ENCODE measurements at places on chromosomes 13 and 19. TPM values are rescaled to one million over a fixed set of nuclear protein-coding genes. Genes with fewer than 3 reads are reported as not detected.

DNA sequence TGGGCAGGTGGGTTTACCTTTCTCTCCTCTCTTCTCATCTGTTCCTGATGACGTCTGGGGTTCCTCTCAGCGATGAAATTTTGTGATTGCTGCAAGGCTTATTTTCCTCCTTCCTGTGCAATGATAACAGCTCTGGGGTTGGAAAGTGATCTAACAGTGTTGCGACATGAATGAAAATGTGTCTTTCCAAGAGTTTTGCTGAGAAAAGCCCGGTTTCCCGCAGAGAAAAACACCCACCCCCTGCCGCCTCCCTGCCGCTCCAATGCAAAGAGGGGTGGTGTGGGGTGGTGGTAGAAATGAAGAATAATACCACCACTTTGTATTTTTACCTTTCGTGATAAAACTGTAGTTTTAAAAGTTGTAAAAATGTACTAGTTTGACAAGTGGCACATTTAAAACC lies 232.0 kb downstream of the OLFM4 start:
- DNase-seq = no peak

Gene CLC
- total RNA-seq = not detected

DNA sequence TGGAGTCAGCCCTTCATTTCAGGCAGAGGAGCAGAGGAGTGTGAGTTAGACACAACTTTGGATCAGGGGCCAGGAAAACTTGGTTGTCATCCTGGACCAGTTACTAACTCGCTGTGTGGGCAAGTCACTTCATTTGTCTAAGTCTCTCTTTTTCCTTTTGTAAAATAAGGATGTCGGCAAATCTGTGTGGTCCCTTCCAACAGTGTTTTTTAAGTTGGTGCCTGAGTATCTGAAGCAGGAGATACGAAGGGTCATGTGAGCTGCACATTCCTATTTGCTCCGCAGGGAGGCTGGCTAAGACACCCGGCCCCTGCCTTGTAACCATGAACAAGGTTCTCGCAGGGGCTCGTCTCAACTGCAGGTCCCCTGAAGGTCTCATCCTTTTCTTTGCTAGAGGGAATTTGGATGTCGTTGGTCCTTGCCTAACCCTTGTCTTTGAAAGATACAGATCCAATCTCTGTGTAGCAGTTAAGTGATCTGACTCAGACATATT lies 64.3 kb downstream of the LRCH1 start:
- DNase-seq = peak; percentile 15

GRCh38 chr19:39677961-39678889 lies 22.5 kb downstream of the LGALS16 start:
- DNase-seq = peak; percentile 39

Gene SCN1B
- 2.0 TPM for total RNA-seq

- DNase-seq = peak; percentile 36
These were observed 8.2 kb upstream of the PCDH9 start for GRCh38 chr13:67238277-67238859.

Gene TSHZ3
- 8.1 TPM for total RNA-seq

Gene CEACAM16
- not detected for total RNA-seq

- DNase-seq = no peak
These were observed 6.1 kb downstream of the PPP1R12C start for GRCh38 chr19:55111238-55111831.

DNA sequence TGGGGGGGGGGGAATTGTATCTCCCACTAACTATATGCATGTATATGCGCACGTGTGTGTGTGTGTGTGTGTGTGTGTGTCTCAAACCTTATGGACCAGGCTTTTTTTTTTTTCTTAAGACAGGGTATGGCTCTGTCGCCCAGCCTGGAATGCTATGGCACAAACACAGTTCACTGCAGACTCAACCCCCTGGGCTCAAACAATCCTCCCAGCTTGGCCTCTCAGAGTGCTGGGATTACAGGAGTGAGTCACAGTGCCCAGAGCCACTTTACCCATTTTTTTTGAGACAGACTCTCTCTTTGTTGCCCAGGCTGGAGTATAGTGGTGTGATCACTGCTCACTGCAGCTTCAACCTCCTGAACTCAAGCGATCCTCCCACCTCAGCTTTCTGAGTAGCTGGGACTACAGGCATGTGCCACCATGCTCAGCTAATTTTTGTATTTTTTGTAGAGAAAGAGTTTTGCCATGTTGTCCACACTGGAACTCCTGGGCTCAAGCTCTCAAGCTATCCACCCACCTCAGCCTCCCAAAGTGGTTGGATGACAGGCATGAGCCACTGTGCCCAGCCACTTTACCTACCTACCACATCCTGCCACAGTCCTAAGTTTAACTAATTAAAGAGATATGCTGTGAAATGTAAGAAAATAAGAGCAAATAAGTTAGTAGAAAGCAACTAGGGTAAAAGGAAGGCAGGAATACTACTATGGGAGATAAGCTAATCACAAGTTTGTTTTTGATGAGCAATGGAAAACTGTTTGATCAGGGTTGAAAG lies 2.4 kb downstream of the ZMYM5 start:
- peak; percentile 73 for DNase-seq

Gene CYSLTR2
- not detected for total RNA-seq

Gene ZNF737
- 3.3 TPM for total RNA-seq

- no peak for DNase-seq
These were observed 3.1 kb downstream of the RNU6-9 start for GRCh38 chr19:896434-896833.

- DNase-seq = no peak
These were observed 184.1 kb upstream of the EDNRB start for GRCh38 chr13:78102741-78103140.

DNA sequence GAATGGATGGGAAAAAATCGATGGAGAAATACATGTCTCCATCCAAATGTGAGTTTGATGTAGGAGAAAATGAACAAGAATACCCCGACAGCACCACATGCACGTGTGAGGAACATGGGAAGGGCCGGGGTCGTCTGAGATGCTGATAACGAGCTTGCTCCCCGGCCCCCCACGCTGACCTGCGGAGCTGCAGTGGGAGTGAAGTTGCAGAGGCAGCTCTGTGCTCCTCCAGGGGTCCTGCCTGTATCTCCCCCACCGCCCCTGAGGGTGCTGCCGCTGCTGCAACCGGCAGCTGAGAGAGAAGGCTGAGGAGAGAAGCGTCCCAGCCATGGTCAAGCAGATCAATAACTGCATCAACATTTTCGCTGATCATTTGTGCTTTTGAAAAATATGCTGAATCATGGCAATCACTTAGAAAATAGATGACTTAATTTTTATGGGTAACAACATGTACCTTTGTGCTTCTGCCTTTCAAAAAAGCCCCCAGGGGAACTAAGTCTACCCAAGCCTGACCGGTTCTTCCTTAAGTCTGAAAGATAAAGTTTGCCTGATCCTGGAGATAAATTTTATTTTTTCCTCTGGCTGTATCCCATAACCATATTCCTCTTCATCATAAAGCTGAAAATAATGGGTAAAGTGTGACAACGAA lies 18.2 kb upstream of the NAXD start:
- DNase-seq = no peak

Gene DIS3
- total RNA-seq = 60.3 TPM

DNA sequence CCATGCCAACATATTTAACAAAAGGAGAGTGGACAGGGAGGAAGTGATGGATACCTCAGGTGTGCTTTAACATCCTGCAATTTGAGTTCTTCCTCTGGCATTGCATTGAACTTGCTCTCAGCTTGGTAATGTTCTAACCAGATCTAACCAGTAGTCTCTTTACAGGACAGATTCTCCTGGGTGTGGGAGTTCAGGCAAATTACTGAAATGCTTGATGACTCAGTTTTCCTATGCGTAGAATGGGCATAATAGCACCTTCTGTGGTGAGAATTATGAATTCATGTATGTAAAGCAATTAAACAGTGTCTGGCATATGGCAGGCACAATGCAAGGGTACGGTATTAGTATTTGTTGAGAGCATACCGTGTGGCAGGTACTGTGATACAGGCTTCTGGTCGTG lies 3.6 kb downstream of the AKAP11 start:
- no peak for DNase-seq

Gene AXL
- total RNA-seq = 466 TPM

DNA sequence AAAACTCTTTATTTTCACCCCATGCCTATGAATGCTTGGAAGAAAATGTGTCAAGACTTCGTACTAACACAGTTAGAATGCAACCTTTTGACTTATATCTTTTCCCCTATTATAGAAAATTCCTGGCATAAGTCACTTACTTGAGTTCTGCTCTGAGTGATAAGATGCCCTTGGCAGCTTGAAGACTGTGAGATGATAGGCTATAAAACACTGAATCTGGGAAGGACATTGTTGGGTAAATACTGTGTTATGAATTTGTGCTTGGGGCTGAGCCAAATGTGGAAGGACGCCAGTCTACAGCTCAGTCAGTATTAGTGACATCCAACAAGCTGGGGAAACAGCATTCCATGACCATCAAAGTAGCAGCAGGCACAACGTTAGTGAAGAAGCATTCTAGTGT lies 368.0 kb upstream of the SGCG start:
- DNase-seq = no peak

DNA sequence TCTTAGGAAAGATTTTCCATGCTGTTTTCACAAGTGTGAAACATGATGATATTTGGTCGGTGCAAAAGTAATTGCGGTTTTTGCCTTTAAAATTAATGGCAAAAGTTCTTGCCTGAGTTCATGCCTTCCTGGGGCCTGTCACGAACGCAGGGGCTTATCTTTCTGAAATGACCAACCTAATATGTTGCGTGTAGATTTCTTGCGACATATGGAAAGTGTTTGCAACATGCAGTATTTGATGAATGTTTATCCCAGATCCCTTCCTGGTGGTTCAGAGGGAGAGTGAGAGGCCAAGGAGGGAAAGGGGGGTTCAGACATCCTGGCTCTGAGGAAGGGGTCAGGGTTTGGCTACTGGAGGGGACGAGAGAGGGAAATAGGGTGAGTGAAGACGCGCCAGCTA lies 72.0 kb downstream of the TEX29 start:
- DNase-seq = no peak

Gene FGF22
- not detected for total RNA-seq

GRCh38 chr13:26500618-26501320 lies 56.7 kb upstream of the WASF3 start:
- no peak for DNase-seq

Gene ZNF468
- total RNA-seq = 20.1 TPM

DNA sequence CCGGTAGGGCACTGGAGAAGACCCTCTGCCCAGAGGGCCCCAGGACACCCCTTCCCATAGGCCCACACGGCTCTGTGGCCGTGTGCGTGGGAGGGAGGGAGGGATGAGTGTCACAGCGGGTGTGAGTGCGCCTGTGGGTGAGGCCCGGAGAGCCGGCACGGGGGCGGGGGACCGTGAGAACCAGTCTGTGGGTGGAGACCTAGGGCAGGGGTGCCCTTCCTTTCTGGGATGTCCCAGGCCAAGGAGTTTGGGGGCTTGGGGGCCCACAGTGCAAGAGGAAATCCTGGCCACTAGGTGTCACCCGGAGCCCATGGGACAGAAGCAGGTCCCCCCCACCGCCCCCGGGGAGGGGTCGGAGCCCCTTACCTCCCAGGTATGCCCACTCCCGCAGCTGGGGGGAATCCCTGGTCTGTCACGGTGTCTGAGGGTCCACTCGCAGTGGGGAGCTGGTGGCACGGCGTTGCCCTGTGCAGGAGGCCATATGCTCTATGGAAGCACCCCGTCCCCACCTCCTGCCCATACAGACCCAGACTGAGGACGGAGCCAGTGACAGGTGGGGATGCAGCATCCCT lies 16.0 kb upstream of the SLC7A10 start:
- no peak for DNase-seq

Gene SHC2
- not detected for total RNA-seq

Gene STXBP2
- 3.9 TPM for total RNA-seq

GRCh38 chr13:53341144-53341510 lies 312.5 kb downstream of the OLFM4 start:
- no peak for DNase-seq

GRCh38 chr13:43031881-43032280 lies 8.5 kb downstream of the DNAJC15 start:
- DNase-seq = no peak

DNA sequence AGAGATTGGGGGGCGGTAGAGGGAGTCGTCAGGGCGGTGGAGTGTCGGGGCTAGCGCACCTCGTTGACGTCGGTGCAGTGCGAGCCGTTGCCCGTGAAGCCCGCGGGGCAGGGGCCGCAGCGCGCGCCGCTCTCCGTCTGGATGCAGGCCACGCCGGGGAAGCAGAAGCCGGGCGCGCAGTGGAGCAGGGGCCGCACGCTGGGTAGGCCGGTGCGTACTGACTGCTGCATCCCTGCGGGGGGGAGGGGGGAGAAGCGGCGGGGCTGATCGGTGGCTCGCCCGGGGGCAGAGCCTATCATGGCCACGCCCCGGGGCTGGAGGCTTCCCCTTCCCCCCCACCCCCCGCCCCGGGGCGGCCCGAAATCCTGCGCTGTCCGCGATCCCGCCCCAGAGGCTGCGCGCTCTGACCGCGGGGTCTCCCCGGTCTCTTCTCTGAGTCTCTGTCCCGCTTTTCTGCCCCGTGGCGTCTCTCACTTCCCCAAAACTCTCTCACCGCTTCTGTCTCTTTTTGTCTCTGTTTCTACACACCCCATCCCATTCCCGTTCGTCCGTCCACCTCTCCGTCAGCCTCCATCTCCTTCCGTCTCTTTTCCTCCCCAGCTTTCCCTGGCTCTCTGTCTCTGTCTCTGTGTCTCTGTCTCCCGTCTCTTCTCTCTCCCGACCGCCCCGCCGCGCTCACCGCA lies 1.1 kb downstream of the COMP start:
- DNase-seq = no peak

DNA sequence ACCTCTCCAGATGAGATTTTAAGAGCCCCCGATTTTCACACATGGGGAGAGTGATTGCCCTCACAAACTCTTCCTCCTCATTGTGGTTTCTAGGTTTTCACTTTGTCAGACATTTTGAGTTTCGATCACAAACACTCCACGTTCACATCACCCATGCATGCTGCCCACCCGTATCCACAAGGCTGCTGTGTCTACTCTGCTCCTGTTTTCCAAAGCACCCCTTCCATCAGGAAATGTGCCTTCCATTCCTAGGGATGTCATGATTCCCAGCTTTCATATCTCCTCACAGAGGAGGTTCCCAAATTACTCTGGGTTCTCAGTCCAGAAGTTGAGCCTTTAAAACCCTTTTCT lies 45.8 kb upstream of the CEACAM21 start:
- DNase-seq = no peak

DNA sequence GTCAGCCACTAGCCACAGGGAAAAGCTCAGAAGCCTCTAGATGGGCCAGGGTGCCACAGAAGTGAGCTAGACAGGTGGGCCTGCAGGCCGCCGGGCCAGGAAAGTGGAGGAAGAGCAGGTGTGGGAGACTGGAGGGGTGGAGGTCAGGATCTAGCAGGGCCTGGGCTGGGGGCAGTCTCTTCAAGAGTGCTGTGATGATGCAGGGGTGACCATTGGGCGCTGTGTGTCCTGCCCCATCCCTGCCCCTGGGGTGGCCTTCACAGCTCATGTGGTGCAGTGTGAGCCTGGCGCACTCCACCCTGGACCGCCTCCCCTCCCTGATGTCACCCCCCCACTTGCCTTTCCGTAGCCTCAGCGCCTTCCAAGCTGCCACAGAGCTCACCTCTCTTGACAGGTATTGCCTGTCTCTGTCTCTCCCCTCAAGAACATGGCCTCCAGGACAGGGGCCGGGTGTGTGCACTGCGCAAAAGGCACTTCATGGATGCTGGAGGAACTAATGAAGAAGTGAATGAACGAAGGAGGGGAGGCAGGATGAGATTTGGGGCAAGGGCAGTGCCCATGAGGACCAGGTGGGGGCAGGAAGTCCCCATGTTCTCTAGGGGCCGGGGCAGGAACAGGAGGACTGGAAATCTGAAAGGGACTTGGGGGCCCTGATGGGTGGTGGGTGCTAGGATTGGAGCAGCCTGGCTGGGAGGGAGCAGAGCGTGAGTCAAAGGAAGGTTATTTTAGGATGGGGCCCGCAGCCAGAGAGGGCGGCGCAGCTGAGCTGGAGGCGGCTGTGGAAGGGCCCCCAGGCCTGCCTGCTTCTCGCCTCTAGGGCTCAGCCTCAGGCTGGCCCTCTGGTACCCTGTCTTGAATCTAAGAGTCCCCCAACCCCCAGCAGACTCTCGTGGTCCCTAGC lies 6.6 kb downstream of the SSBP4 start:
- peak; percentile 62 for DNase-seq

Measured in IMR-90 (cell line).